CD14-positive monocyte (primary cell): ENCODE measurements at places on chromosomes 7 and 10.

DNA sequence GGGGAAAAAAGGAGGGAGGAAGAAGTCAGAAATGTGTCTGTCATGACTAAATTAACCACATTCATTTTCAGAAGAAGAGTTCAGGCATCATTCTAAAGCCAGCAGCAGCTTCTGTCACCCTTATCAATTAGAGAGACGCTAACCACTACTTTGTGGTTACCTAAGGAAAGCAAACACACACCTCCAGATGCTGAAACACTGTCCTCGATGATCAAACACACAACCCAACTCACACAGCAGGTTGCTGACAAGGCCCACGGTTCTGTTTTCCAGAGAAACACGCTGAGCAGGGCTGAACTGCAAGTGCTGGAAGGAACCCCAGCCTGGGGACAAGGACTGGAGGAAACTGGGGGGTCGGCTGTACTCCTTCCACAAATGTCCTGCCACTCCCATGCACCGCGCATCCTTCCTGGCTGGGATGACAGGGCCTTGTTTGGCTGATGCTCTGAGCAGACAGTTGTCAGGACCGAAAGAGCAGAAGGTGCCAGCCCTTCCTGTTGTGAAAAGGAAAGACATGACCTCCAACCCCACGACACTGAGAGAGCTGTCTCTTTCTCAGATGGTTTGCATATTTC is 36.6 kb downstream of the PRKCQ start:
- no peak for DNase-seq

GRCh38 chr10:26759008-26759407 is 61.5 kb downstream of the PDSS1 start:
- no peak for DNase-seq

DNA sequence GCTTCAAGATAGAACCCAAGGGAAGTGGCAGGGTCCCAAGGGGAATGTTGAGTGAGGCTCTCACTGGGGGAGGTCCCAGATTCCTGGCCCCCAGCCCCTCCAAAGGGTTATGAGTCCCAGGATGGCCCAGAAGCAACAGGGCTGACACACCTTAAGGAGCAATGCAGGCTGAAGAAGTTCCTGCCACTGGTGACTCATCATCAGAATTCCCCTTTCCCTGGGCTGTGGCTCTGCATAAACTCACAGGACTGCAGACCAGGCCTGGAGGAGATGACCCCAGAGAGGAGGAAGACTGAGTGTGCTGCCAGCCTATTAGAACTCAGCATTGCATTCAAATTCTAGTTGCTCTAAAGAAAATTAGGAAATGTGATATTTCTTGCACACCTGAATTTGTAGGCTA is 126.7 kb downstream of the DPP6 start:
- no peak for DNase-seq

DNA sequence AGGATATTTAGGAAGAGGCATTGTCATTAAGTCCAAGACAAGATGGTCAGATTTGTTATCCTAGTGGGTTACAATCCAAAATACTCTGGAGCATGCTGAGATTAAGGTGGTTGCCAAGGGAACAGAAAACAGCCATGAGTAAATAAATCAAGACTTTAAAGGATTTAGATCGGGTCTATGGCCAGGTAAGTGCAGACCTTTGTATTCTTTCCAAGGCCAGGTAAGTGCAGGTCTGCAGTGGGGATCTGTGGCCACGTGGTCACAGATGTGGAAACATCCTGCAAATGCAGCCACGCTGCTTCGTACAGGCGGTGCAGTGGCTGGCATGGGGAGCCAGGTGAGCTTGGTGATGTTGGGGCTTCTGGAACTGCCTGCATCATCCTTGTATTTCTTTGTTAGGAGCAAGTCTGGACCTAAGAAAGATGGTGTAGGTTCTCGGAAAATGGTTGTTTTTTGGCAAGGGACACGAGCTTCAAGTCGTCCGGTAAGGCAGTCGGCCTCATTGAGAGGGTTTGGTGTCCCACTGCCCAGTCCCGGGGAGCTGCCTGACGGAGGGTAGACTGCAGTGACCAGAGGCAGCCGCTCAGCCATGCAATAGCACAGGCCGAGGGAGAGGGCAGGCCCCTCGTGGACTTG is 21.8 kb downstream of the ZNF775 start:
- no peak for DNase-seq

DNA sequence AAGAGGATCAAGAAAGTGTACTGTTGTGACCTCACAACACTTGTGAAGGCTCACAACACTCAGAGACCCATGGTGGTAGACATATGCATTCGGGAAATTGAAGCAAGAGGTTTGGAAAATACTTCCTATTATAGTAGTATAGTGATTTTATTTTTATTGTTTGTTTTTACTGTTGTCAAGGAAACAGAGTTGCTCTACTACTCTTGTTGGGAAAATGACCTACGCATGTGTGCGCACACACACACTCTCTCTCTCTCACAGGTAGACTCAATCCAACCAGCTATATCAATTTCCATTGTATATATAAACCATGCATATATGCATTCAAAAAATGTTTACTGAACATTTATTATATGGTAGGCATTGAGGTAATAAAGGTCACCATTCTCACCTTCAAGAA is 63.7 kb upstream of the PRR15 start:
- no peak for DNase-seq

GRCh38 chr7:110780712-110781111 is 310.2 kb upstream of the LRRN3 start:
- DNase-seq: no peak

DNA sequence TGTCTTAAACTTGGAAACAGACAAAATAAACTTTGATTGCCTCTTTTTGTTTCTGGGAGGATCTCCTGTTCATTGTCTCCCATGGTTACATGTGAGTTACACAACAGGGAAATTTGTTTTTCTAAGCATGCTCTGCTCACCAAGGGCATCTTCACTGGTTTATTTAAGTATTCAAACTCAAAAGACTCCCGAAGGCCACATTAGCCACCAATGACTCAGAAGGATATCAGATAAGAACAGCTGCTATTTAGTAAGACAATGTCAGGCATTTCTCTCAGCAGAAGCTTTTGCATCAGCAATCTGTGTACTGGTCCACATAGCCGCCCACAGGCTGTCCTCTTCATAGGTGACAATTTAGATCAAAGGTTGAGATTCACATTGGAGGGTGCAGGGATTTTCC is 19.3 kb downstream of the OR6B1 start:
- no peak for DNase-seq

- DNase-seq: no peak
Measured at GRCh38 chr10:84198206-84198915, 4.0 kb downstream of the CDHR1 start.

DNA sequence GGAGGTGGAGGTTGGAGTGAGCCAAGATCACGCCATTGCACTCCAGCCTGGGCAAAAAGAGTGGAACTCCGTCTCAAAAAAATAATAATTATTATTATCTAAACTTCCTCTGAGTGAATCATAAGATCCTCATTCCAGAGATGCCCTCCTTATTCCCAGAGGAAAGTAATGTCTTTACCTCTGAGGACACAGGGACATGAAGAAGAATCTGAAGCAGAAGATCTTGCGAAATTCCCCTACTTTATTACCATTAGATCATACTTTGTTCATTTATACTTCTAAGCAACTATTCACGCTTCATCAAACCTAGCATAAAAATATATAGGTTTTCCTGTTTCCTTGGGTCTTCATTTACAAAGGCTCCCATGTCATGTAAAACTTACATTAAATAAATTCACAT is 143.1 kb downstream of the ETV1 start:
- DNase-seq: no peak

GRCh38 chr7:131502810-131503508 is 53.5 kb downstream of the PODXL start:
- DNase-seq: no peak

GRCh38 chr10:70622981-70623844 is 20.7 kb upstream of the PRF1 start:
- no peak for DNase-seq

GRCh38 chr7:148142660-148143248 is 447.8 kb upstream of the C7orf33 start:
- no peak for DNase-seq

GRCh38 chr7:156818133-156818532 is 74.8 kb downstream of the LMBR1 start:
- no peak for DNase-seq

DNA sequence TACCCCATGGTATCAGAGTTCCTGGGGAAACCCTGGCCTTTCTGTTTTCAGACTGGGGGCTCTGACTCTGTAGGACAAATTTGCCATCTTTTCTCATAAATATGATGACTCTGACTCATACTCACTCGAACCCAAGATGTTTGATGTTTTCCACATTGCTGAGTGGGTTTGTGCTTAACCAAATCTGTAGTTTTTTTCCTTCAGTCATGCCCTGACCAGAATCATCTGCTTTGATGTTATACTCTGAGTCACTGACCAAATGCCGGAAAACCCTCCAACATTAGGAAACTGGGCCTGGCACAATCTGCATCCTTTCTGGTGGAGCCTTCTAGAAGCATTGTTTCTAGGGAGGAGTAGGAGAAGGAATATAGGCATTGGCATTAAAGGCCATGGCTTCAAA is 118.7 kb downstream of the C10orf105 start:
- DNase-seq: peak; percentile 70

DNA sequence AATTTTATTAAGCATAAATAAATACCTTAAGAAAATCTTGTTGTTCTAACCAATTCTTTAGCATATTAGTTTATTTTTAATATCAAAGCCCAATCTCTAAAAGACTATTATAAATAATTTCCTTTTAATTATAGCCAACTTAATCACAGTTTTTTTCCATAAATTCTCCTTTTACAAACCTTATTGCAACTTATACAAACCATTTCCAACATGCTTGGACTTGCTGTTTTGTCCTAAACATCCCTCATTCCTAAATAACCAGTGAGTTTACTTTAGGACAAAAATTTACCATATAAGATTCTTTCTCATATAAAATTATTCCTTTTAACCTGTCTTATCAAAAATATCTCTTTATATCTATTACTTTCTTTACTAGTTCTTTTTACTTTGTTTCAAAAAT is 25.2 kb upstream of the LSM8 start:
- DNase-seq: no peak

GRCh38 chr10:132096223-132096622 is 30.5 kb downstream of the JAKMIP3 start:
- no peak for DNase-seq

GRCh38 chr10:122505011-122505410 is 43.7 kb downstream of the HTRA1 start:
- DNase-seq: no peak

GRCh38 chr10:104683567-104683966 is 42.5 kb downstream of the SORCS3 start:
- no peak for DNase-seq

GRCh38 chr7:26388256-26388655 is 96.6 kb downstream of the SNX10 start:
- peak; percentile 53 for DNase-seq

- no peak for DNase-seq
Measured at GRCh38 chr7:148962440-148962822, 65.9 kb downstream of the PDIA4 start.

- DNase-seq: no peak
Measured at GRCh38 chr10:65845916-65846315, 1079.9 kb upstream of the LRRTM3 start.
